MV-4-11 (cell line): ENCODE measurements at places on chromosomes 12 and 14.

- no peak for DNase-seq
These were observed 93.4 kb upstream of the TBX5 start for GRCh38 chr12:114499338-114499737.

GRCh38 chr12:132685400-132685799 lies 1.7 kb downstream of the POLE start:
- DNase-seq: no peak

GRCh38 chr12:112941528-112942335 lies 3.5 kb downstream of the OAS3 start:
- DNase-seq: no peak

GRCh38 chr14:105711841-105712460 lies 185.6 kb downstream of the TMEM121 start:
- DNase-seq: no peak

- no peak for DNase-seq
These were observed 574.1 kb downstream of the SLC16A7 start for GRCh38 chr12:60169904-60170303.

DNA sequence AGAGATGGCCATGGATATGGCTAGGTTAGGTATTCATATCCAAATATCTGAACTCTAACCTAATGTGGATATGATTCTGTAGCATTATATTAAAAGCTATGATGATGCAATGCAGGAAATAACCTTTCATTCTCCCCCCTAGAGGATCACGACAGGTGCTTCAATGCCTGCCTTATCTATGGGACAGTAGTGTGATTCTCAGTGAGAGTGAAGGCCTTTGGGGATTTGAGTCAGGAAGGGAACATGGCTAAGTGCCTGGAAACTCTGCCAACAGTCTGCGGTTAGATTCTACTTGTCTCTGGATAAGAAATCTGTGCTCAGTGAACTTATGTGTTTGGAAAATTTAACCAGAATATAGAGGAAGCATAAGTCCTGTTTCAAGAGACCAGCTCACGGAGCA lies 81.8 kb downstream of the SLC38A1 start:
- no peak for DNase-seq

GRCh38 chr12:114655934-114656749 lies 27.8 kb downstream of the TBX3 start:
- DNase-seq: no peak

- DNase-seq: no peak
These were observed 55.5 kb upstream of the TTC7B start for GRCh38 chr14:90871605-90872233.

DNA sequence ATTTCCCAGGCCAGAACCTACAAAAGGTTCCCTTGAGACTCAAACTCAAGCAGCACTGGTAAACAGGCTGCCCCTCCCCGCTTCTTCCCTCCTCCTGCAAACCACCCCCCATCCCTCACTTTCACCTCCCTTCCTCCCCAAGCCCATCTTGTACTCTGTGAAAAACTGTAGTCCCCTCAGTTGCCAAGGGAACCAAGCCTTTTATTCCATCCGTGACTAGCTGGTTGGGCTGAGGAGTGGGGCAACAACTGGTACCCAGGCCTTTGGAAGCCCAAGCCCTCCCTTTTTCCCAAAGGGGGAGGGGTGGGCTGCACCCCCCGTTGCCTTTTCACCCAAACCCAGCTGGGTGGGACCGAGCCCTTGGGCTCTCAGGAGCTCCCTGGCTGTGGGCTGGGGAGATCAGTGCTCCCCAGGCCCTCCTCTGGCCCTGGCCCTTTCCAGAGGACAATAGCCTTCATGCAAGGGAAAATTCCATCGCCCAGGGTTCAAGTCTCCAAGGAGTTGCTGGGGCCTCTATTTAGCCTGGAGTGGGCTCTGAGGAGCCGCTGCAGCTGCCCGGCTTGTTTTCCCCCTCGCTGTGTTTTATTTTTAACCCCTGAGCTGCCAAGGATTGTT lies 61.9 kb downstream of the ZFP36L1 start:
- no peak for DNase-seq

DNA sequence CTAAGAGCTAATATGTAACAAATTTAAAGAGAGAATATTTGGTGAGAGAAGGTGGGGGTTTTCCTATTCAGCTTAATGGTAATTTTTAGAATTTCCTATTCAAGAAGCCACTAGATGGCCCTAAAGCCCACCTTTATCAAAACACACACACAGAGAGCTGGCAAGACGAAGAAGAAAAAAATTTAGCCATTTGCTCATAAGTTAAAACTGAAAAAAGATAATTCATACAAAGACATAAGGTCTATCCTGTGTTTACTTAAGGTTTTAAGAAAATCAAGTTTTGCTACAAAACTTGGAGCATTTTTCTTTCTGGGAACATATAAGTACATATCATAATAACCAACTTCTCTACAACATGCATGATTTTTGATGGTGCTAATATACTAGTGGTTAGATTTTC lies 46.8 kb upstream of the PCED1B start:
- DNase-seq: peak; percentile 26

DNA sequence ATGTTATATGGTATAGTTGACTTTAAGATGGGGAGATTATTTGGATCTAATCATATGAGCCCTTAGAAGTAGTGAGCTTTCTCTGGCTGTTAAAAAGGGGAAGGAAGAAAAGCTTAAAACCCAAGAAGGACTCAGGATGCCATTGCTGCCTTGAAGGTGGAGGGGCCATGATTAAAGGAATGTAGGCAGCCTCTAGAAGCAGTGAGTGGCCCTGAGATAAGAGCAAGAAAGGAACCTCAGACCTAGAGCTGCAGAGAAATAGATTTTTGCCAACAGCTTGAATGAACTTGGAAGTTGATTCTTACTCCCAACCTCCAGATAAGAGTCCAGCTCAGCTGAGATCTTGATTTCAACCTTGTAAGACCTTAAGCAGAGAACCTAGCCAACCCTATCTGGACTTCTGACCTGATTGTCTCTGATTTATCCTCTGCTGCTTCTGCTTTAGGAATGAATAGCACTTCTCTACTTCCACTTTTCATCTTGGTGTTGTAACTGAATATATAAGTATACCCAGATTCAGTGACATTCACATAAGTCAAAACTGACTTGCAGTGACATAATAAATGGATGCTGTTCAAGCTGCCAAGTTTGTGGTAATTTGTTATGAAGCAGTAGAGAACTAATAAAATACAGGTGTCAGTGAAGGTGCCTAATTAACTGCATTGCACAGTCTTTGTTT lies 33.5 kb downstream of the RAD51B start:
- peak; percentile 53 for DNase-seq

DNA sequence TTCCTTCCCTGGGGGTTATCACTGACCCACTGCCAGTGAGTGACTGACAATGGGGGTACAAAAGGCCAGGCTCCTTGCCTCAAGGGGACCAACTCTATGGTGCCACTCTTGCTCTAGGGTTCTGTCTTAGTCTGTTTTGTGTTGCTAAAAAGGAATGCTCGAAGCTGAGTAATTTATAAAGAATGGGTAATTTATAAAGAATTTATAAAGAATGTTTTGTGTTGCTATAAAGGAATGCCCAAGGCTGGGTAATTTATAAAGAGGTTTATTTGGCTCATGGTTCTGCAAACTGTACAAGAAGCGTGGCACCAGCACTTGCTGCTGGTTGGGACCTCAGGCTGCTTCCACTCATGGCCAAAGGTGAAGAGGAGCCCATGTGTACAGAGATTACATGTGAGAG lies 15.8 kb upstream of the RASSF8 start:
- DNase-seq: no peak

DNA sequence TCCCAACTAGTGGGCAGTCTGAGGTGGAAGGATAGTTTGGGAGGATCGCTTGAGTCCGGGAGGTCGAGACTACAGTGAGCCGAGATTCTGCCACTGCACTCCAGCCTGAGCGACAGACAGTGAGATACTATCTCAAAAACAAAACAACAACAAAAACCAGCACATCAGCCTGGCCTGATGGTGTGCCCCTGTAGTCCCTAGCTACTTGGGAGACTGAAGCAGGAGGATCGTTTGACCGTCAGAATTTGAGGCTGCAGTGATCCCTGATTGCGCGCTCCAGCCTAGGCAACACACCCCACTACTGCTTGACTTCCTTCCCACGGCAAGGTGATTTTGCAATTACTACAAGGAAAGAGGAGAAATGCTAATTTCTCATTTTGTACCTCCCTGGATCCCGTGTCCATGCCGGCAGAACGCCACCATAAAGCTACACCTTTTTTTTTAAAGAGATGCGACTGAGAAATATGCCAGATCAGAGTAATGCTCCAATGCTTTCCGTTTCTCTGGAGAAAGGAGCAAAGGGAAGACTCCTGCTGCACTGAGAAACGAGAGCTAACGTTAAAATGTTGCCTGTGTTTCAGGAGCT lies 672 bp upstream of the SCFD1 start:
- DNase-seq: peak; percentile 36

GRCh38 chr12:110689281-110690126 lies 589 bp upstream of the HVCN1 start:
- peak; percentile 50 for DNase-seq

GRCh38 chr12:65868133-65868705 lies 43.9 kb downstream of the HMGA2 start:
- peak; percentile 60 for DNase-seq

DNA sequence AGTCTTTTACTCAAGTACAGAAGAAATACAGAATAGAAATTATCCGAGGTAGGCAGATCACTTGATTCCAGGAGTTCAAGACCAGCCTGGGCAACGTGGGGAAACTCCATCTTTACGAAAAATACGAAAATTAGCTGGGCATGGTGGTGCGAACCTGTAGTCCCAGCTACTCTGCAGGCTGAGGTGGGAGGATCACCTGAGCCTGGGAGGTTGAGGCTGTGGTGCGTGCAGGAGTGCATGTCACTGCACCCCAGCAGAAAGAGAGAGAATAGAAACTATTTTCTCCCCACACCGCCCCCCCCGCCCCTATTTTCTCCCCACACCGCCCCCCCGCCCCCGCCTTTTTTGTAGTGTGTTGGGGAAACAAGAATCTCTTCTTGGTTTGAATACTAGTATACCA lies 2.2 kb downstream of the DNM1L start:
- DNase-seq: no peak

DNA sequence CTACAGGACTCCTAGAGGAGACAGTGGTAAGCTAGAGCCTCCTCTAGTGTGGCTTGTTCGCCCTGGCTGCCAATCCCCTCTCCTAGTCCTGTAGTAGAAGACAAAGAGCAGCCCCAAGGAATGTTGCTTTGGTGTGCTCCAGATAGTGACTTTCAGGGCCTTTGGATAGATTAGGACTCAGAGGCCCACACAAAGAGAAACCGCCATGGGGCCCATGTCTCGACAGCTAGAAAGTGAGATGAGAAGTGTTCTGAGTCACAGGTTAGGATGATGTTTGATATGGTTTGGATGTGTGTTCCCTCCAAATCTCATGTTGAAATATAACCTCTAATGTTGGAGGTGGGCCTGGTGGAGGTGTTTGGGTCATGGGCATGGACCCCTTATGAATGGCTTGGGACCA lies 51.8 kb upstream of the JDP2 start:
- DNase-seq: no peak

DNA sequence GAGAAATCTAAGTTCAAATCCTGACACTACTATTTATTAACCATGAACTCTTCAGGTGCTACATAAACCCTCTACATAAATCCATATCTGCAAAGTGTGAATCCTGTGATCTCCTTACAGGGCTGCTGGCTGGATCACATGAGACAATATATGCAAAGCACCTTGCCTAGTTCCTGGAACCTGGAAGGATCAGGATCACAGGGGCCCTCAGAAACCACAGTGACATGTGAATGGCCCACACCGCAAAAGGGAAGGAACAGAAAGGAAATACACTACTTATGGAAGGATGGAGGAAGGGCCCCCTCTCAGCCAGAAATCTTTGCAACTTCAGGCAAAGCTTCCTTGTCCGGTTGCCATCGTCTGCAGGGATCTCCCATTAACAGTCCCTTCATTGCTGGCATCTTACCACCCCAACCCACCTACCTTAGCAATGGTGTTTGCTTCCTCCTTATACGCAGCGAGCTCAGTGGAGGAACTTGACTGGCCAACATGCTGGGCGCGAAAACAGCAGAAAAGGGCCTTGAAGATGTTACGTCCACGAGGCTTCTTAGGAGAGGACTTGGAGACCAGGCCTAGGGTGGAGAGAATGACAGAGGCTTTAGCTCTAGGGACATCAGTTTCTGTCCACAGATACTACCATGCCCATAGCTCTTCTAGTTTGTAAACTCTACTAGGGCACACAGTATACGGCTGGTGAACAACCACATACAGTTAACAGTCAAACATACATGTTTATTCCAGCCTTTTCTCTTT lies 10.7 kb upstream of the AVIL start:
- DNase-seq: no peak

- peak; percentile 55 for DNase-seq
These were observed 82.6 kb upstream of the TRAF3 start for GRCh38 chr14:102694530-102695166.

DNA sequence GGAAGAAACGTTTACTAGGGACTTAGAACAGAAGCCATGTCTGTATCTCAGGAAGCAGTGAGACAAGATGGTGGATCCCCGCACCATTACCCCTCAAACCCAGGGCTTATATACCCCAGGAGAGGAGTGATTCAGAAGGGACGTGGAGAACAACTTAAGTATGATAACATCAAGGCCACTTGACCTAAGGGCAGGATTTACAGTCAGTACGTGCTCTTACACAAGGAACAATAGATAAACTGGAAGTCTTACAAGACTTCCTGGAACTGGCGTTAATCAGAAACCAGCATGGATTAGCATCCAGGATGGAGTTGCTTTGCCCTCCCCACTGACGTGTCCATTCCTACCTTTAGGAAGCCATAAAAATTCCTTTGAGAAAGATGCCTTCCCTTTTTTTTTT lies 8.6 kb upstream of the ETFBKMT start:
- DNase-seq: no peak

- DNase-seq: no peak
These were observed 98.8 kb downstream of the DACT1 start for GRCh38 chr14:58736606-58737005.

GRCh38 chr14:47008732-47009131 lies 357.2 kb upstream of the RPL10L start:
- DNase-seq: no peak

DNA sequence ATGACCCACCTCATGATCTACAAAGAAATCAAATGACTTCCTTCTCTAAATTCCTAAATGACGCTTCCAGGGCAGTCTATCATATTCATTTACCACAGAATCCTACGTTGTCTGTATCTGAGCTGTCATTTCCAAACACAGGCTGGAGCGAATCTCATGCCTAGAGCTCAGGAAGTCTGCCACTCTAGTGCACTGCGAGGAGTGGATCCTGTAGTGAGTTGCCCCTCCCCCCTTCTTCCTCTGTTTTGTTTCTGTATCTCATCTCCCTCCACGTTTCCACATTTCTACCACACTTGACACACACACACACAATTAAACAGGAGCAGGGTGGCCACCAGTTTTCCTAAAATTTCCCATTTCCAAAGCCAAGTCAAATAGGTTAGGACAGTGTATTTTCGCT lies 415.4 kb upstream of the PRICKLE1 start:
- peak; percentile 14 for DNase-seq

DNA sequence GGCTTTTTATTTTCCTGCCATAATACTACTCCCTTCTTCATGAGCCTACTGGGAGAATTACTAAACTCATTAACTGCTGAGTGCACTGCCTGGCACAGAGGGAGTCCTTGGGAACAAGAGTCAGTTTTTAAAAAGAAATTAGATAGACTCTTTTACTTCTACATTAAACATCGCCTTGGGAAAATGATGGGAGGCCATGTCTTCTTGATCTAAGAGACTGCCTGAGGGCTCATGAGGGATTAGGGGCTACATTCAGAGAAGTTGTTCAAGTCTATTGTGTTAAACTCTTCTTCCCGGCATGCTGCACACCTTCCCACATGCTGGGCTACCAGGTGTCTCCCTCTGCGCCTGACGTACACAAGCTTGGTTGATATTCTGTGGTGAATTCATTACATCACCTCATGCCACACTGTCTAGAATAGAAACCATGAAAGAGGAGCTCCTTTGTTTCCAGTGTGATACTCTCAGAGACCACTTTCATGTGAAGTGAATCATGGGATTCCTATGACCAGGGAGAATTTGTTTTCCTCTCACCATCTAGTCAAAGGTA lies 1422.3 kb downstream of the AACS start:
- no peak for DNase-seq
